Activated naive CD8-positive, alpha-beta T cell treated with anti-CD3 and anti-CD28 coated beads, Interleukin-2, amount 10 ng/mL, durations not matched to agents 7 days and 5 days (primary cell): ENCODE measurements at places on chromosomes 3 and 15. TPM values are rescaled to one million over a fixed set of nuclear protein-coding genes. Genes with fewer than 3 reads are reported as not detected.

- no peaks in the 10 kb centered on the region for H3K27me3 ChIP-seq
- no peak for DNase-seq
- no peak overlapping the region for H3K27ac ChIP-seq
- no peaks in the 10 kb centered on the region for H3K36me3 ChIP-seq
- no peaks in the 10 kb centered on the region for H3K4me1 ChIP-seq
These were observed 80.1 kb upstream of the PLSCR5 start for GRCh38 chr3:146685050-146685814.

Gene MST1
- 10.3 TPM for total RNA-seq

- peaks cover 10% of the 10 kb centered on the region for H3K4me1 ChIP-seq
- no peak for DNase-seq
- peaks cover 5% of the 10 kb centered on the region for H3K36me3 ChIP-seq
- no peak within 1 kb of the TSS for H3K27ac ChIP-seq
These were observed at the start of gene GCNT3 for GRCh38 chr15:59611276-59612260. GCNT3 (plus strand) TSS chr15:59611783; CDS start chr15:59618239, 6,456 bp downstream.

GRCh38 chr3:126149960-126150515 lies 30.3 kb downstream of the ALDH1L1 start:
- no peaks in the 10 kb centered on the region for H3K36me3 ChIP-seq
- no peaks in the 10 kb centered on the region for H3K4me1 ChIP-seq
- no peak overlapping the region for H3K4me3 ChIP-seq
- peaks cover 2% of the 10 kb centered on the region for H3K27me3 ChIP-seq
- no peak overlapping the region for H3K27ac ChIP-seq

DNA sequence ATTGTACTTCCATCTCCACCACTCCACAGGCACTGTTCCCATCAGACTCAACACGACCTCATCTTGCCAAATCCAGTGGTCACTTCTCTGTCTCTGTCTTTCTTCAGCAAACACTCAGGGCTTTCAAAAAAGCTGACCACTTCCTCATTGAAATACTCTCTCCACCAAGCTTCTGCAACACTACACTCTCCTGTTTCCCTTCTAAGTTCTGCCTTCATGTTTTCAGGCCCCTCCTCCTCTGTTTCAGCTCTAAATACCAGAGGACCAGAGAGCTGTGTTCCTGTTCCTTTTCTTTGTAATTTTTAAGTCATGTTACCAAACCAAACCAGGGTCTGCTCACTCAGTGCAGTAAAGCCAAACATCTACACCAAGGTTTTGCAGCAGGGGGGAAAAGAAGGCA lies 33.8 kb upstream of the ACP3 start:
- DNase-seq: no peak
- H3K27me3 ChIP-seq: peaks cover 6% of the 10 kb centered on the region
- no peak overlapping the region for H3K27ac ChIP-seq
- no peaks in the 10 kb centered on the region for H3K36me3 ChIP-seq
- H3K4me1 ChIP-seq: no peaks in the 10 kb centered on the region
- no peak overlapping the region for H3K4me3 ChIP-seq

Gene SPINT1
- 7.3 TPM for total RNA-seq

GRCh38 chr3:132537297-132537696 lies 59.8 kb upstream of the ACKR4 start:
- H3K4me1 ChIP-seq: peaks cover 6% of the 10 kb centered on the region
- H3K36me3 ChIP-seq: peaks cover 10% of the 10 kb centered on the region
- H3K27me3 ChIP-seq: no peaks in the 10 kb centered on the region
- no peak for DNase-seq
- no peak overlapping the region for H3K4me3 ChIP-seq

- H3K27me3 ChIP-seq: no peaks in the 10 kb centered on the region
- H3K36me3 ChIP-seq: peaks cover 39% of the 10 kb centered on the region
- H3K4me3 ChIP-seq: no peak overlapping the region
- peaks cover 25% of the 10 kb centered on the region for H3K4me1 ChIP-seq
These were observed 22.6 kb downstream of the TBL1XR1 start for GRCh38 chr3:177174607-177175170.

DNA sequence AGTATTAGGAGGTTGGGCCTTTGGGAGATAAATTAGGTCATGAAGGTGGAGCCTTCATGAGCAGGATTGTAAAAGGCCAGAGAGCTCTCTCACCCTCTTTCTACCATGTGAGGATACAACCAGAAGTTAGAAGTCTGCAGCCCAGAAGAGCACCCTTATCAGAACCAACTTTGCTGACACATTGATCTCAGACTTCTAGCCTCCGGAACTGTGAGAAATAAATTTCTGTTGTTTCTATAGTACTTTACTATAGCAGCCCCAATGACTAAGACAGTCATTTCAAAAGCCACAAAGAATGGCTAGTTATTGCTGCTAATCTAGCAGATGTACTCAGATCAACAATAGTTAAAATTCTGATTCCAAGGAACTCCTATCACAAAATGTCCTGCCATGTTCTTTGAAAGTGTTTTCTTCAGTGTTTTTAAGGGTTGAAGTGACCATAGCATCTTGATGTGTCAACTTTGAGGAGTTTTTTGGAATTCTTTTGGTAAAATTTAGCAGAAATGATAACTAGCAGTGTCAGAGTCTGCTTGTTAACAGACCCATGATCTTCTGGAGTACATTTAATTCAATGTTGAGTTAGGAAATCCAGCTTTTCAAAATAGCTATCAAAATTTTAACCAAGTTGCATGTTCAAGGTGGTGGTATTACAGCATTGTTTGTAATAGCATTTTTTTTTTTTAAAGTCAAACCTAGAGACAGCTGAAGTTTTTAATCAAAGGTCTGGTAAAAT lies 10.3 kb downstream of the DZIP3 start:
- H3K4me3 ChIP-seq: no peak overlapping the region
- no peak overlapping the region for H3K27ac ChIP-seq
- H3K4me1 ChIP-seq: peaks cover 44% of the 10 kb centered on the region
- H3K36me3 ChIP-seq: peaks cover 20% of the 10 kb centered on the region

DNA sequence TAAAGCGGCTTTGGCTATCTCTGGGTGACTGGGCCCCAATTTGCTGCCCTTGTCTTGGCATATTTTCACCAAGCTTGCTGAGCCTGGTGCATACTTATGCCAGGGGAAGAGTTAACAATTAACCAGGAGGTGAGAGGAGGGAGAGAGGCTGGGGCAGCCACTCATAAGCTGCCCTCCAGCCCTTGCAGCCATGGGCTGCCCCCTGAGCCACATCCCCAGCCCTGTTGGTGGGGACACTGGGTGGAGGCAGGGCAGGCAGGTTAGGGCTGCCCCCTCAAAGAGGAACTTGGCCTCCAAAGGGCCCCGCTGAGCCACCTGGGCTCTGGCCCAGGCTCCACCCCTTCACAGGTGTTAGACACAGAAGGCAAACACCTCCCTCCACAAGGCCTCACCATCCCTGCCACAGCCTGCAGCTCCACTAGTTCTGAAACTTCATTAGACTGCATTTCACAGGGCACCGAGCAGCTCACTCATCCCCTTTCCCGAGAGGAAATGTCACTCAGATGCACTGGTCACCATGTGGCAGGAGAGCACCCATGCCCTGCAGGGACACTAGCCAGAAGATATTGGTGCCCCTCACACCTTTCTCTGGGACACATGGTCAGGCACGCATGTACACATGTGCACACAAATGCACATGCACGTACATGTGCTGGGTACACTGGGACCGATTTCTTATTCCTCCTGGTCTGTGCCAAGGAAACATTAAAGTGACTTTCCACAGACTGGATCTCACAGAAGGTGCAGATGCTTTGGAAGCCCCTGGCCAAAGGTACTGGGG lies 20.2 kb downstream of the AMOTL2 start:
- H3K27ac ChIP-seq: no peak overlapping the region
- H3K36me3 ChIP-seq: no peaks in the 10 kb centered on the region
- peaks cover 2% of the 10 kb centered on the region for H3K27me3 ChIP-seq
- no peak overlapping the region for H3K4me3 ChIP-seq
- no peak for DNase-seq

- peaks cover 16% of the 10 kb centered on the region for H3K4me1 ChIP-seq
- peaks cover 14% of the 10 kb centered on the region for H3K27me3 ChIP-seq
- no peak overlapping the region for H3K4me3 ChIP-seq
- no peak for DNase-seq
- no peaks in the 10 kb centered on the region for H3K36me3 ChIP-seq
These were observed 56.1 kb downstream of the MYZAP start for GRCh38 chr15:57647791-57648130.

- no peaks in the 10 kb centered on the region for H3K27me3 ChIP-seq
- peaks cover 17% of the 10 kb centered on the region for H3K36me3 ChIP-seq
- H3K4me1 ChIP-seq: peaks cover 15% of the 10 kb centered on the region
- DNase-seq: no peak
- H3K27ac ChIP-seq: no peak overlapping the region
- H3K4me3 ChIP-seq: no peak overlapping the region
These were observed 309.4 kb downstream of the PLCL2 start for GRCh38 chr3:17194116-17194515.

Gene FAM174B
- 1.4 TPM for total RNA-seq

Gene SATB1
- total RNA-seq: 288 TPM

Gene RPL39L
- total RNA-seq: 18.8 TPM

Gene SGO1
- total RNA-seq: 34.5 TPM

Gene CD86
- 0.42 TPM for total RNA-seq

GRCh38 chr15:57286446-57287122 lies 89.7 kb upstream of the CGNL1 start:
- H3K4me1 ChIP-seq: no peaks in the 10 kb centered on the region
- no peaks in the 10 kb centered on the region for H3K27me3 ChIP-seq
- no peak overlapping the region for H3K27ac ChIP-seq
- H3K4me3 ChIP-seq: no peak overlapping the region

- DNase-seq: peak; percentile 66
- H3K4me1 ChIP-seq: peaks cover 52% of the 10 kb centered on the region
- peaks cover 6% of the 10 kb centered on the region for H3K36me3 ChIP-seq
- H3K4me3 ChIP-seq: peak overlapping the region; percentile 15
These were observed 513.7 kb downstream of the FOXP1 start for GRCh38 chr3:71069797-71070196.

GRCh38 chr3:187951452-187952190 lies 202.3 kb upstream of the LPP start:
- H3K27ac ChIP-seq: peak overlapping the region; percentile 71
- H3K27me3 ChIP-seq: peaks cover 2% of the 10 kb centered on the region
- peaks cover 21% of the 10 kb centered on the region for H3K36me3 ChIP-seq
- H3K4me1 ChIP-seq: peaks cover 57% of the 10 kb centered on the region
